Lower leg skin (tissue), 4 donors: ENCODE measurements at places on chromosomes 7 and 10.
A peak's percentile ranks its signal among the peaks of the same experiment; 100 is the strongest.

GRCh38 chr10:88538048-88538447, 45.1 kb downstream of the RNLS start:
- no peak for DNase-seq

- DNase-seq: no peak
These were observed 61.4 kb downstream of the SYPL1 start for GRCh38 chr7:106050746-106051117.

DNA sequence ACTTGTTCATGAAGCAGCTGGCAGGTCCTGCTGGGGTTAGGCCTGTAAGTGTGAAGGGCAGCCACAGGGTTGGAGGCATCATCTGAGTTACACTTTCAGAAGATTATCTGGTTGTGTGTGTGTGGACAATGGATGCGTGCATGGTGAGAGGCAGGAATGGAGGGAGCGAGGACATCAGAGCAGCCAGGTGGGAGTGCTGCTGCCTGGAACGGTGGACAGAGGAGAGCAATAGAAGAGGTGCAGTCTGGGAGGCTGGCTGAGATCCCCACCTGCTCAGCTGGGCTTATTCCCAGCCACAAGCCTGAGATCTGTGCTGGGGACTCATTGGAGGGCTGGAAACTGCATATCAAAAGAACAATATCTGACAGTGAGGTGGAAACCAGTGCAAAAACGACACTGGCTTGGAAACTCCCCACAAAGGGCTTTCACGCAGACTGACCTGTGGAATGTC, 17.9 kb downstream of the ZNF488 start:
- no peak for DNase-seq

DNA sequence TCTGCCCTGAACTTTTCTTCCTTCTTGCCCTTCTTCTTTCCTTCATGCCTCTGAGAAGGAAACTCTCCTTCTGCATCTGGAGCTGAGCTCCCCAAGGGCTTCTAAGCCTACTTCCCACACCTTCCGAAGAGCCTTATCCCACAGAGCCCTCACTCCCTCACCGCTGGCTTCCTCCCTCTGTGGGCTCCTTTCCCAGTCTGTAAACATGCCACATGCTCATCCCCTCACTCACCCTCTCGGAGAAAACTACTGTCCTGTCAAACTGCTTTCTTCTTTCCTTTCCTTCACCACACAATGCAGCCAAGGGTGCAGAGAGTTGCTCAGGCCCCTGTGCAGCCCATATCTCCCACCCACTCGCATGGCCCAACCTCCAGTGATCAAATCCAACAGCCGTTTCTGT, 18.1 kb downstream of the ANKRD16 start:
- DNase-seq: no peak

DNA sequence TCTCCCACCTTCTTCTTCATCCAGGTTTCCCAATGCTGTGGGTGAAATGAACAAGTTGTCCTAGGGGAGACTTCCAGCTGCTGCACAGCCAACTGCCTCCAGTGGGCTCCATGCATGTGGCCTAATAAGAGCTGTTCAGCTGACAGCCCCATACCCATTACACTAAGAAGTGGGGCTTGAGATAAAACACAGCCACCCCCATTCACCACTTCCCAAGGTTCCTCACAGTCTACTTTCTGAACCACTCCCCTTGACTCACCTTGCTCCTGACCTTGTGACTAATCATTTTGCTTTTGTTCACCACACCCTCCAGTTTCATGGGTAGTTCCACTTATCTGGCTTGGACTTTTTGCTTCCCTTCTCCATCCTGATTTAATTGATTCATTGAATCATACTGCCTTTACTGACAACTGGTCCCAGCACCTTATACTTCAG, 119.3 kb downstream of the CABCOCO1 start:
- no peak for DNase-seq

DNA sequence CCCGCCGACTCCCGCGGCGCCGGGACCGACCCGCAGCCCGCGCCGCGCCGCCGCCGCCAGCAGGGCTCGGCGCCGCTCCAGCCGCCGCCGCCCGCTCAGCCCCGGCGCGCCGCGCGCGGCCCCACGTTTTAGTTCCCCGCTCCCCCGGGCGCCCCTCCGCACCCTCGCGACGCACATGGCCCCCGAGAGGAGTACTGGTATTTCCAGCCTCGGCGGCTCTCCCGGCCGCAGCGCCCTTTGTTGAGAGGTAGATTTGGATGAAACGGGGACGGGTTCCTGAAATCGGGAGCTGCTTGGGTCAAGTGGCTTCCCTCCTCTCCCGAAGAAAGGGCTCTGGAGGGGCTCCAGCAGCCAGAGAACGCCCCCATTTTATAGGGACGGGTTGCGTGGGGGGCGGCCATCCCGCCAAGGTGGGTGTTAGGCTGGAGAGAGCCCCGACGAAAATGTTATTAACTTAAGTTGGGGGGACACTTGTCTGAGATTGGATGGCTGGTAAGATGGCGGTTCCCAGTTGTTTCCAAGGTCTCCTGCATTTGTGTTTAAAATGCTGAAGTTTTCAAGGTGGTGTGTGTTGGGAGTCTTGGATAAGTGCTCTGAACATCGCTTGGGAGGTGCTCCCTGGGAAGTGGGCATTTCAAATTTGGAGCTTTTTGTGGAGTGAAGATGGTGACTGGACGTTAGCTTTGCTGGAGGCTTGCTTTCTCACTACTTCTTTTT, 1.2 kb downstream of the BMI1 start:
- DNase-seq: peak; percentile 22

- no peak for DNase-seq
These were observed 23.0 kb downstream of the PHYH start for GRCh38 chr10:13276749-13277365.

- no peak for DNase-seq
These were observed 117.5 kb upstream of the AGK start for GRCh38 chr7:141433698-141434097.

DNA sequence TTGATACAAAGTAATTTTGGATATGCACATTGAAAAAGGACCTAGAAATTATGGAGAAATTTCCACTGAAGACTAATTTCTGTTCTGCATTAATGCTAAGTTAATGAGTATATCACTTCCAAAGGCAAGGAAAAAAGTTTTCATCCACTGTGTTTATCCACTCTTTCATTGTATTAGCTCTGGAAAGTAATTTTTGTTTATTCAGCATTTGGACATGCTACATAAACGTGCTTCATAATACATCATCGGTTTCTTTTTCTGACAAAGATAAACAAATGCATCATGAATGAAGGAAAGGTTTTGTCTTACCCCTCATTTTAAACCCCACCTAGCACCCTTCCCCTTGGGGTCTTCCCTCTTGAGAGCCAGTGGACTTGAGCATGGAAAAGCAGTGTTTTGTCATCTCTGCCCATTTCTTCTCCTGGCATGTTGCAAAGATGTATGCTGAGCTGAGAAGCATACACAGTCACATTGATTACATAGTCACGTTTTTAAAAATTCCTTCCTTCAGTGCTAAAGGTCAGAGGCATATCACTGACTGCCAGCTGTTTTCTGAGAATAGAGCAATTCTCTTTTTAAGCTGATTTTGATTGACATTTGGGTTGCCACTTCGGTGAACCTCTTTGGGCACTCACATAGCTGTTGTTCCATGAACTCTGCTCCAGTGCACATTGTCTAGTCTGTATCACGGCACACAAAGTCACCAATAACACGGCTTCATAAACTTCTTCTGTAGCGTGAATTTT, 65.9 kb upstream of the C7orf33 start:
- no peak for DNase-seq

- peak; percentile 63 for DNase-seq
These were observed 3.4 kb downstream of the BAG3 start for GRCh38 chr10:119654540-119654939.

DNA sequence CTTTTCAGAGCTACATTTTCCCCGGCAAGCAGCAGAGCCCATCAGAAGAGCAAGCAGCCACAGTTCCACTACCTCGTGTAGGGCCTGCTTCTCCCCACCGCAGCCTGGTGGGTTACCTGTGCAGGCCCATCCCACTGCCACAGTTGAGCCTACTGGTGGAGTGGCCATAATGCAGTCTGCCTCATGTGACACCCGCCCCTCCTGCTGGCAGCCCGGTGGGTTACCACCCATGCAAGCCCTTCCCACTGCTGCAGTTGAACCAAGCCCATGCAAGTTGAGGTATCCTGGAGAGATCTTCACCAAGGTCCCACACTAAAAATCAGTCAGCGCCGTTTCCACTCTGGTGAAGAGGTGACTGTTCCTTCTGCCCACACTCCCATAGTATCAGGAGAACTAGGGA, 32.1 kb upstream of the CNNM1 start:
- no peak for DNase-seq

DNA sequence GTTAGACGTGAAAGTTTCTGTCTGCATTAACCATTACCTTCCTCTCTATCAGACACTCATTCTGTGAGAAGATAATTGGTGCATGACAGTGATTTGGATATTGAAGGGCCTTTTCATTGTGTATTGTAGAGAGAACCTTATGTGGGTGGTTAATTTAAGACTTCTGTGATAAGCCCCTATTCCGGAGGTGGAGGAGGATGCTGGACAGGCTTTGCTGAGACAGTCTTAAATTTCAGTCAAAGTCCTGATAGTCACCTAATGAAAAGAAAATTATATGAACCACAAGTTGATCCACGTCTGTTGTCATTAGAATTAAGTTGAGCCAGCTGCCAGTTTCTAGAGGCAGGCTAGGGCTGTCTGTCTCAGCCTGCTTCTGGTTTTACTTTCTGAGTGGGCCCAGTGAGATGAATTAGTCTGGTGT, 62.9 kb downstream of the CELF2 start:
- no peak for DNase-seq

DNA sequence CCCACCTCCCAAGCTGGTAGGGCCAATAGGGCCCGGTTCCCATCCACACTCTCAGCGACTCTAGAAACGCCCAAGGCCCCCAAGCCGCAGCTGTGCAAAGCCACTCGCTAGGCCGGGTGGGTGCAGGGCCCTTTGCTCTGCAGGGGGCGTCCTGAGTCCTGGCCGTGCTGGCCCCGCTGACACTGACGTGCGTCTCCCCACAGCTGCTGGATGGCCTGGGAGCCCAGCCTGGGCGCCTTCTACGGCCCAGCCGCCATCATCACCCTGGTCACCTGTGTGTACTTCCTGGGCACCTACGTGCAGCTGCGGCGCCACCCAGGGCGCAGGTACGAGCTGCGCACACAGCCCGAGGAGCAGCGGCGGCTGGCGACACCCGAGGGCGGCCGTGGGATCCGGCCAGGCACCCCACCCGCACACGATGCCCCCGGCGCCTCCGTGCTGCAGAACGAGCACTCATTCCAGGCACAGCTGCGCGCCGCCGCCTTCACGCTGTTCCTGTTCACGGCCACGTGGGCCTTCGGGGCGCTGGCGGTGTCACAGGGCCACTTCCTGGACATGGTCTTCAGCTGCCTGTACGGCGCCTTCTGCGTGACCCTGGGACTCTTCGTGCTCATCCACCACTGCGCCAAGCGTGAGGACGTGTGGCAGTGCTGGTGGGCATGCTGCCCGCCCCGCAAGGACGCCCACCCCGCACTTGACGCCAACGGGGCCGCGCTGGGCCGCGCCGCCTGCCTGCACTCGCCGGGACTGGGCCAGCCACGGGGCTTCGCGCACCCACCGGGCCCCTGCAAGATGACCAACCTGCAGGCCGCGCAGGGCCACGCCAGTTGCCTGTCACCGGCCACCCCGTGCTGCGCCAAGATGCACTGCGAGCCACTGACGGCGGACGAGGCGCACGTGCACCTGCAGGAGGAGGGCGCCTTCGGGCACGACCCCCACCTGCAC, 31.6 kb upstream of the KNDC1 start:
- DNase-seq: no peak

GRCh38 chr7:42692621-42693020, 219.2 kb downstream of the C7orf25 start:
- DNase-seq: no peak

DNA sequence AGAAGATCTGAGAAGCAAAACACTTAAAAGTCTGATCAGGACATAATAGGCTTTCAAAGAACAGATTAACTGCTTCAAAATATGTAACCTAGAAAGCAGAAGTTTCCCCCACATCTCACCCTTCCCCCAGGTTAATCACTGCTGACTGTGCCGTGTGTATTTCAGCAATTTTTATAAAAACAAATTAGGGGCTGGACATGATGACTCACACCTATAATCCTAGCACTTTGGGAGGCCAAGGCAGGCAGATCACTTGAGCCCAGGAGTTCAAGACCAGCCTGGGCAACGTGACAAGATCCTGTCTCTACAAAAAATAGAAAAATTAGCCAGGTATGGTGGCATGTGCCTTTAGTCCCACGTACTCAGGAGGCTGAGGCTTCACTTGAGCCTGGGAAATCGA, 67.6 kb upstream of the GATA3 start:
- DNase-seq: no peak

DNA sequence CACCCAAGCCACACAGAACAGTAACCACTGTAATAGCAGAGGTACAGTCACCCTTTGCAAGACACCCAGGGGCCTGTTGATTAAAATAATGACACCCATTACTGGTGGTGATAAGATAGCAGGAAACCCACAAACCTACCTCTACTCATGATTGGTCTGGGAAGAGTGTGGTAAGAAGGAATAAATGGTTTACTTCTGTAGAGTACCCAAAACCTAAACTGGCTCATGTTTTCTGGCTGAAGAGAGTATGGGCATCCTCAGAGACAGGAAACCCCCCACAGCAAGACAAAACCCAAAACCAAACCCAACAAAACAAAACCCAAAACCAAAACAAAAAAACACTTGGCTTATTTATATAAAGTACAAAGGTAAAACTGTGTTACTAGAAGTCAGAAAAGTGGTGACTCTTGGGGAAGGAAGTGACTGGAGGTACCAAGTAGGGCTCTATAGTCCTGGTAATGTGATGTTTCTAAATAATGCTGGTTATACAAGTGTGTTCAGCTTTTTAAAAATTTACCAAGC, 15.5 kb upstream of the DNAJB12 start:
- DNase-seq: peak; percentile 43

GRCh38 chr10:69328380-69328735, 50.1 kb downstream of the HK1 start:
- DNase-seq: no peak

DNA sequence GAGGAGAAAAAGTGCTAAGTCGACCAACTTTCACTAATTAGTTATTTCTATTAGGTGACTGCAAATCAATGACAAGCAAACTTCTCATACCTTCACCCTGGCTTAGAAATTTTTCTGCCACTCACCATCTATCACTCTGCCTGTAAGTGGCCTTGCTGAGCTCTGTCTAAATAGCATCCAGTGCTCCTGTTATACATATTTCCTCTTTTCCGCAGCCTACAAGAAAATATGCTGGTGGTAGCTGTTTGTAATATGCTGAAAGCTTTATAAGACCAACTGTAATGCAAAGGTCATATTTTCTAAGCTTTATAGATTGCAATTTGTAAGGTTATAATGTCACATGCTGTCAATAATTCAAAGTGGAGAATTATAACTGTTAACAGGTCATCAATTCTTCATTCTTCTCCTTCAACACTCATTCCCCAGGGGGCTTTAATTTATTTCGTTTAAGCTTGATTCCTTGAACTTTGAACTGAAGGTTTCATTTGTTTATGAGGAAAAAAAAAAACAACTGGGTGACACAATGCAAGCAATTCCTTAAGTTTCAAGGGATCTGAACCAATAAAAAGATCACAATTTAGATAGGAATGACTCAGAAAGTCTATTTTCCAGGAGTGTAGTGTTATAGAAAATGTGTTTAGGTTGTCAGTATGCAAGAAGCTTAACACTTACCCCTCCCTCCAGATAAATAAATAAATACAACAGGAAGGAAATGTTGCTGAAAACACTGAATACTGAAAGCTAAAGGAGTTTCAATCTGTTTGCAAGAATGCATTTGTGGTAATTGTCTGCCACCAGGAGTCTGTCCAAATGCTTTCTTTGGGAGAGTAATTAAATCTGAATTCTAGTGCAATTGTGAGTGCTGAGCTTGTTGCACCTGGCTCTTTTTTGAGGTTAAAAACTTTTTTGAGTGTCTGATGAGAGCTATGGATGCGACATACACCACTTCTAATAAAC, 183.7 kb downstream of the SORCS1 start:
- no peak for DNase-seq
